ENCODE measurements at places on chromosomes 12 and 14.

DNA sequence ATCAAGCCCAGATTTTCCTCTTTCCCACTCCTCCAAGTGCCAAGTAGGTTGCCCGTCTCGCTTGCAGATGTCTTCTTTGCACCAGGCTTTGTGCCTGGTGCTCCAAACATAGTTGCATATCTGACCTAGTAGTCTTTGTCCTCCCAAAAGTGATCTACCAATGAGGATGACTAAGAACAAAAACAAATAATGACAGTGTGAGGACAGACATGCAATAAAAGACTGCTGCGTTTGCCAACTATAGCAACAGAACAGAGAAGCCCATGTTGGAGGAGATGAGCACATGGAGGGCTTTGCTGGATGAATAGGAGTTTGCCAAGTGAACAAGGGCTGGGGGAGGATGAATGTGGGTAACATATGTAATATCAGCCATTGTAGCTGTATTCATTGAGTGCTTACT lies 15.6 kb downstream of the DTX1 start:
- DNase-seq = no peak

- no peak for DNase-seq
Measured at GRCh38 chr14:73809391-73809790, 42.2 kb upstream of the PTGR2 start.

- no peak for DNase-seq
Measured at GRCh38 chr14:99581374-99581773, 22.6 kb downstream of the CCDC85C start.

DNA sequence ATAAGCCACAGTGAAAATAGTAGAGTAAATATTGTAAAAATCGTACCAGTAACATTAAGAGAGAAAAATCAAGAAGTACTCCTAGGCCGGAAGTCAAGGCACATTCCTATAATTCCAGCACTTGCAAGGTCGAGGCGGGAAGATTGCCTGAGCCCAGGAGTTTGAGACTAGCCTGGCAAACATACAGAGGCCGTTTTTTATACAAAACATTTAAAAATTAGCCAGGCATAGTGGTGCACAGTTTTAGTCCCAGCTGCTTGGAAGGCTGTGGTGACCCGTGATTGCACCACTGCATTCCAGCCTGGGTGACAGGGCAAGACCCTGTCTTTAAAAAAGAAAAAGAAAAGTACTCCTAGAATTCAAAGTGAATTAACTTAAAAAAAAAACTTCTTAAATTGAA lies 341.8 kb downstream of the C12orf50 start:
- peak; percentile 82 for DNase-seq

- DNase-seq = no peak
Measured at GRCh38 chr12:39329018-39329417, 113.9 kb downstream of the KIF21A start.

DNA sequence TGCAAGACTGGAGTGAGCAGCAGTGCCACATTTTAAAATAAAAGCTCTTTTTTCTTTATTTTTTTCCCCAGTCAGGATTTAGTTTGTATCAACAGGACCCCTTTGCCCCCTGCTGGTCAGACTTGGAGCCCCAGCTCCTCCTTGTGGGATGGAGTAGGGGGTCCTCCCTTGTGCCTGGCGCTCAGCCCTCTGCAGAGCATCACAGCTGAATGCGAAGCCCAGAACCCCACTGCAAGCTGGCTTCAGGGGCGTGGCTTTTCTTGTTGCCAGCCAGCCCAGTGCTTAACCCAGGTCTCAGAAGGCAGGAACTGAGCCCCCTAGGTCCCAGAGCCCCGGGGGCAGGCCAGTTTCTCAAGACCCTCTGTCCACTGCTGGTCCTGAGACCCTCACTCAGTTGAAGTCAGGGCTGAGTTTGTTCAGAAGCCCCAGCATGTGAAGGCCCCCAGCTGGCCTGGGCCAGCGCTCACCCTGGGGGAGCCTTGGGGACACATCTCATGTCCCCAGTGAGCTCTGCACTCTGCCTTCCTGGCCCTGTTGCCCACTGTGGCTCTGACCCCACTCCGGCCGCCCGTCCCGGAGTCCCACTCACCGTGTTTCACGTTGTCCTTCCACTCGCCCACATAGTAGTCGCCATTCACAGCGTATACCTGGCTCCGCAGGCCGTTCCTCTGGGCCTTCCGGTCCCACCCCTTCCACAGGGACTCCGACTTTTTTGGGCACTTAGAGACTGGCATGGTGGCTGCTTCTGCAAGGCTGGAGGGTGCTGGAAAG lies 519 bp downstream of the MORN3 start:
- DNase-seq = no peak

DNA sequence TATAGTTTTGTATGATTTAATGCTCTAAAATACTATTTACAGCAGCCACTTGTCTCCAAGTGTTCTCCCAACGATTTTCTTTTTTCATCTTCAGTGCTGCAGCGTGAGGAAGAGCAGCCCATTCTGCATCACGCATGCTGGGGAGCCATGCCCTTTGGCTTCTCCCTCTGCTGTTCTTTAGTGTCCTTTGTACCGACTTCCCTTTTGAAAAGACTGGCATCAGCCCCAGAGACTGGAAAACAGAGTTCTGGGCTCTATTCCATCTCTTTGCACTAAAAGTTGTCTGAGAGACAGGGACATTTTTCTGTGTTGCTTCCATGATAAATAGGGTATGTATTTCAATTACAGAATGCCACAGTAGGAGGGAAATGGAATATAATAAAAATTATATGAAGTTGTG lies 105.1 kb downstream of the RERG start:
- DNase-seq = no peak

DNA sequence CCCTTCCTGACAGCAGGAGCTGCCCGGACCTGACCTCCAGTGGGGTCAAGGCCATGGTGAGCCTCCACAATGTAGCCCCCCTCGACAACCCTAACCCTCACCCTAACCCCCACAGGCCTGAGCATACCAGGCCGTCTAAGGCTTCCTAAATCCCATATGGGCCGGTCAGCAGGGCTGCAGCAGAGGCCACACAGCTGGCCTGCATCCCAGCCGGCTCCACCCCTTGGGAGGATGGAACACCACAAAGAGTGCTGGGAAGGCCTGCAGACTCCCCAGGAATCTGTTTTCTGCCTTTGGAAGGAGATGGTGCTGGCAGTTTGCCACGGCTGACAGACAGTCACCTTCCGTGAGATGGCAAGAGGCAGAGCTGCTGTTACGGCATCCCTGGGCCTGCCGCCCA lies 2.8 kb downstream of the TMEM179 start:
- DNase-seq = no peak

GRCh38 chr14:88871429-88871828 lies 47.0 kb downstream of the TTC8 start:
- DNase-seq = no peak

GRCh38 chr12:82025462-82025861 lies 266.3 kb upstream of the PPFIA2 start:
- DNase-seq = no peak

DNA sequence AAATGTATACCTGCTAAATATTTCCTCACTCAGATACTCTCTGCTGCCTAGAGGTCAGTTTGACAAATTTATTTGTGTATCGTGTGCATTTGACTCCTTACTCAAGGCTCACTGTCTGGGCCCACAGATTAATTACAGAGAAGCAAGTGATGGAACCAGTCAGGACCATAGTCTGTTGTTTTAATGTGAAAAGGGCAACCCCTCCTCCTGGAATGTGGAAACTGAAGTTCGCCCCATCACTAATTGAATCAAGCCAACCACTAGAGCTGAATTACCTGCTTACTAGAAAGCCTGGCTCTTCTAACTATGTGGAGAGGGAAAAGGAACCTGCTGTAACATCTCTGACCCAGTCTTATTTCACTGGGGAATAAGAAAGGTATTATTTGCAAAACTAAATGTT lies 199.9 kb upstream of the KRR1 start:
- DNase-seq = no peak

DNA sequence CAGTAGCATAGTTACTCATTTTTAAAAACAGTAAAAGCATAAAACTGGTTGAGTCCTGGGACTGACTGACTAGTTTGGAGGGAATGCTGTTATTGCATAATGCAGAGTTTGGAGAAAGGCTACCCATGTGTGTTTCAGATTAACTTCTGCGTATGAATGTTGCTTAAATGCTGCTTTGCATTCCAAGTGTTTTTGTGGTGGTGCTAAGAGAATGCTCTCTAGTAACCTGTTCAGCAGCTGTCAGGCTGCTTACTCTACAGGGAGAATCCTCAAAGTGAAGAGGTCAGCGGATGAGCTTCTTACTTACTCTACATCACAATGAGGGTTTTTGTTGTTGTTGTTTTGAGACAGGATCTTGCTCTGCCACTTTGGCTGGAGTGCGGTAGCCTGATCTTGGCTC lies 4.3 kb downstream of the DLST start:
- DNase-seq = no peak

DNA sequence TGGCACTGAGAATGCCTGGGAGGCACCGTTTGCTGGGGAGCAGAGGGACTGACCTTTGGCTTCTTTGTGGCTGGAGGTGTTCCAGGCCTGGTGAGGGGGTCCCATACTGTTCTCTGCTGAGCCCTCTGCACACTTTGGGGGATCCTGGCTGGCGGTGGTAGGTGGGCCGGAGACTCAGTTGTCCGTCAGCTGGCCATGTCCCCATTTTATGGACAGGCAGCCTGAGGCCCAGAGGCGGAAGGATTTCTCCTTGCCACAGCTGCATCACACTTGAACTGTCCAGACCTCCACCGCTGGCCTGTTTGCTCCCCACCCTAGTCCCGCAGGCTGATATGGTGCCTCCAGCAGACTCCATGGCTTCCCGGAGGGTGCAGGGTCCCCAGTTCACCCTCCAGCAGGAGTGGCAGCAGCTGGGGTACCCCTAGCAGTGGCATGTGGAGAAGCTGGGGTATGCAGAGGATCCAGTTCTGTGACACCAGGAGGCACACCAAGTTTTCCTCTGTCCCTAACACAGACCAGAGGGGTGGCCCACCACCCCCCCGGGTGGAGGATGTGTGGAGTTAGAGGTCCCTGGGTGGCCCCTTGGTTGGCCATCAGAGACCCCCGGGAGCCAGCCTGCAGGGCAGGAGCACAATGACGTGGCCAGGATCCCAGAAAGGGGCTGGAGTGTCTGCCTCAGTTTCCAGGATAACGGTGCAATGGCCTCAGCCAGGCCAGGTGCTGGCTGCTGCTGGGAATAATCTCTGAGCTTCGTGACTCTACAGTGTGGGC lies 14.8 kb downstream of the SLC25A29 start:
- DNase-seq = no peak
